ENCODE measurements at places on chromosomes 6 and 20.

DNA sequence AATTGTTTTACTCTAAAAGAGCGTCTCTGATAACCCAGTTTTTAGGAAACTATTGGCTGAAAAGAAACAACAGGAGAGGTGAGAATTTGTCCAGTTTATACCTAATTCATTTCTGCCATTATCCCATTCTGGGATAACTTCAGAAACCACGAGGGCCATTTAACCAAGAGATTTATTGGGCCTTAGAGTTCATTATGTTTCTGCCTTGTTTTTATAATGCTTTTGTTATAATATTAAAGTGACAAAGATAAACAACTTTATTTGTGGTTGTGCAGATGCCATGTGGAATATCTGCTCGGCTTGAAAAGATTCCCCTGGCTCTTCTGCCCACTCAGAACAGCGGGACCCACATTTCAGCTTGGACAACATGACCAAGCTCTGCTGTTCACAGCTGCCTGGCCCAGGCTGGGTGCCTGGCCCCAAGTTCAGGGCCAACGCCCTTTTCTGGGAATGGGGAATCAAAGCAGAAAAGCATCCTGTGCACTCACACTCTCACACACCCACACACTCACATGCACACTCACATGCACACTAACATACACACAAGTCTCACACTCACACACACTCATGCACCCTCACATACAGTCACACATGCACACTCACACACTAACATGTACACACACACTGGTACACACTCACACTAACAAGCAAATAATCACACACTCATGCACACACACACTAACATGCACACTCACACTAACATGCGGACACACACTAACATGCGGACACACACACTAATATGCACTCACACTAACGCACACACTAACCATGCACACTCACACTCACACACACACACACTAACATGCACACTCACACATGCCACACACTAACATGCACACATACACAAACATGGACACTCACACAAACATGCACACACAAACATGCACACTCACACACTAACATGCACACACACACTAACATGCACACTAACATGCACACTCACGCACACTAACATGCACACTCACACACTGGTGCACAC lies 86.7 kb upstream of the NEDD9 start:
- no peak for DNase-seq

DNA sequence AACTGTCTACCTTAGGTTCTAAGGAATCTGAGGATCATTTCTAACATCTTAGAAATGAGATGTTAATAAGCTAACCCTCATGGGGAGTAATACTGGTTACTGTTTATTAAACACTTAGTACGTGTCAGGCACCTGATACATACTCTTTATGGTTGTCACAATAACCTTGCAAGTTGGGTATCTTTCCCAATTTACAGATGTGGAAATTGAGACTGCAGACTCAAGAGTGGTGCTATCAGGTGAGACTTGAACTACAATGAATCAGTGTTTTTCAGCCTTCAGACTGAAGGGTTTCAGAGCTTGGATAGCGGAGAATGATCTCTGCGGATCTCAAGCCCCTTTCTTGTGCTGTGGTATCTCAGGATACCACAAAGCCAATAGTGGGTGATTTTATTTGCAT lies 27.0 kb downstream of the ELOVL2 start:
- no peak for DNase-seq

DNA sequence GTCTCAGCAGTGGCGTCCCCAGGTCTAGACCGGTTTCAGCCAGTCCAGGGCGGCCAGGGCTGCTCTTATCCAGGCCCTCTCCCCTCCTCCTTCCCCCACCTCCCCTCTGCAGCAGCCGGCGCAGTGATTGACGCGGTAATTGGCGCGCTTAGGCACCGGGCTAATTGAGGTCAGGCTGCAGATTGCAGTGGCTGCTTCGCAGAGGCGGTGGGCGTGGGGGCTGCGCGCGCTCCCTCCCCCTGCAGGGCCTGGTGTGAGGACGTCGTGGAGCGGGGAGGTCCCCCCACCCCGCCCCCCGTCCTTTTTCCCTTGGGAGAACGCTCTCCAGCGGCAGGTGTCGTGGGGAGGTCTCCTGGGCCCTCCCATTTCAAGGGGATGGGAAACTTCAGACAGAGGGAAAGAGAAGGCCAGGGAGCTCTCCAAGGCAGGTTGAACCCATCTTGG lies 70.4 kb upstream of the BLCAP start:
- DNase-seq, result no peak

DNA sequence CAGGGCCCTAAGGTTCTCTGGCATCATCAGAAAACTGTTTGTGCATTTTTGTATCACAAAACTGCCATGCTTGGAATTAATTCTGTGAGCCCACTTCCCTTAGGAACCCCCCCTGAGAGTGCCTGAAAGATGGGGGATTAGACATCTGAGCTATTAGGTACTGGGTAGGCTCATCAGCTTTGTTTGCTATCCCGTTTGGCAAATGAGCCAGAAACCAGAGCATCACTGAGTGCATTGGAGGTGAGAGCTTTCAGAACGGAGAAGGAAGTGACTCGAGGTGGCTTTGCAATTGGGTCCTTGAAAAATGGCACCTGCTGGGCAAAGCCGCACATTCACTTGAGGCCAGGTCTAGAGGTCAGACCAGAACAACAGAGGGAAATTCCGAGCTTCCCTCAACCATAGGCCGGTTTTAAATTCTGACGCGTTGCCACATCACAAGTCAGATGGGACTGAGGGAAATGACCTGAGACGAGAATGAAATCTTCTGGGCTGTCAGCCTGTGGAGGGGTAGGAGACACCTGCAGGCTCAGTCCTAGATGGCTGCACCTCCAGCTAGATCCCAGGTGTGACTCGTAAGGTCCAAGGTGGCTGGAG lies 8.4 kb upstream of the GLP1R start:
- DNase-seq, result no peak

DNA sequence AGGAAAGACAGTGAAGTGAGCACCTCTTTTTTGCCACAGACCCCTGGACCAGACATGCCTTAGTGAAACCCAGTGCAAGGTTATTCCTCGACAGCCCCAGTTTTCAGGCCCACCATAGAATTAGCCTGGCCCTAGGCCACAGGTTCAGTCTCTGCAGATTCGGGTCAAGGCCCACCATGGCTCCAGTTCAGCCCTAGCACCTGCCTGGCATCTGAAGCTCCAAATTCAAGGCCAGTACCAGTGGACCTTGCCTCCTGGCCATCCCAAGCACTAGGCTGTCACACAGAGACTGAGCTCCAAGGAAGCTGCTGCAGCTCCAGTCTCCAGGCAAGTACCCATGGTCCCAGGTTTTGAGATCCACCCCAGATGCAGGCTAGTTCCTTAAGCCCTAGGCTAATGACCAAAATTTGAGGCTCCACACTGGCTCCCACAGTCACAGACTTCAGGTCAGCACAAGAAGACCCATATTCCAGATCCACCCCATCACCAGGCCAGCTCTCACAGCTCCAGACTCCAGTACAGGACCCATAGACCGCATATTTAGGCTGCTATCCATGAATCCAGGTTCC lies 877.5 kb upstream of the ADGRB3 start:
- DNase-seq, result no peak

GRCh38 chr20:45518282-45518681 lies 2.9 kb upstream of the SPINT3 start:
- no peak for DNase-seq

- no peak for DNase-seq
Observed at GRCh38 chr6:12761376-12762115, 45.0 kb downstream of the PHACTR1 start.

DNA sequence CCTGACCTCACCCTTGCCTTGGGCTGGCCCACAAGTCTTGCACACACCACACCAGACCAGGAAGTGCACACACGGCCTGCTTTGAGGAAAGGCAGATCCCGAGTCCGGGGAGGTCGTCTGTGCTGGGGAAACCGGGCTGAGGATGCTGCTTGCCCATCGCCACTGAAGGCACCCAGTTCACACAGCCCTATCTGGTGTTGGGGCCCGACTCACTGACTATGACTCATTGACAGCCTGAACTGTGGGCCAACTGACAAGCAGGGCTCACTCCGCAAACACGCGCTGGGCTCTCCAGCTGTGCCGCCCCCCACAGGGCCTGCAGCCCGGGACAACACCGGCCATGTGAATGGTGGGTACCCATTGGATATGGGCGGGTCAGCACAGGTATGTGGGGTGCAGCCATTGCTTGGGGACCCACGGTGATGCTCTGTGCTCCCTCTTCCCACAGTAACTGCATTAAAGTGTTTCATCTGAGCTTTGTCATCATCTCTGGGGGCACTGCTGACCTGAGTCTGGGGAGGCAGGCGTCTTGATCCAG lies 1.6 kb downstream of the SAMD10 start:
- no peak for DNase-seq

DNA sequence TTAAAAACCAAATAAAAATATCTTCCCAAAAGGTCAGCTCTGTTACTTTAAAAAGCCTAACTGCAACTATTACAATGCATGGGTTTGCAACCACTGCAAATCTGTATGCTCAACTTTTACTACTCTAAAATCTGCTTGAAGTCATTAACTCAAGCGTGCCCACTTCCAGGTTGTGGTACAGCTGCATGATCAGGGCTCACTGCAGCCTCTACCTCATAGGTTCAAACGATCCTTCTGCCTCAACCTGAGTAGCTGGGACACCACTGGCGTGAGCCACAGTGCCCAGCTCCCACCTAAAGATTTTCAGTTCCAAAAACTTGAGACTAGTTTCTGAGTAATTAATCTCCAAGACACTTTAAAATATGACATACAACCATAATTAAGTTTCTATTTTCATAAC lies 8.2 kb downstream of the DIDO1 start:
- no peak for DNase-seq

GRCh38 chr20:10381477-10381876 lies 52.5 kb downstream of the MKKS start:
- no peak for DNase-seq

- no peak for DNase-seq
Observed at GRCh38 chr6:125950293-125950692, 6.3 kb upstream of the HINT3 start.

DNA sequence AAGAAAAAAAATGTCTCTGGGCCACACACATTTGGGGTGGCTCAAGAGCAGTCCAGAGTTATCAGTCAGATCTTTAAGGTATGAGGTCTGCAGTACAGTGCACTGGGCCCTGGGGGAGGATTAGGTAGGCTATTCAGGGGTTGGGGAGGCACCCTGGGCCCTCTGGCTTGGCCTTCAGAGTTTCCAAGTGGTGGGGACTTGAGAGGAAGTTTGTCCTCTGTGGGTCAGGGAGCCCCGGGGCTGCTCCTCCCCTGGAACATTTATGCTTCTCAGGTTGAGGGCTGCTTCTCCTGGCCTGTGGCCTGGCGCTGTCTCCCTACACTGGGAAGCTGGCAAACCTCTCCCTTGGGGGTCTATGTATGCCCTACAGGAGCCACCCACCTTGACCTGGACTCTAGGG lies 46.0 kb downstream of the PTK7 start:
- no peak for DNase-seq

DNA sequence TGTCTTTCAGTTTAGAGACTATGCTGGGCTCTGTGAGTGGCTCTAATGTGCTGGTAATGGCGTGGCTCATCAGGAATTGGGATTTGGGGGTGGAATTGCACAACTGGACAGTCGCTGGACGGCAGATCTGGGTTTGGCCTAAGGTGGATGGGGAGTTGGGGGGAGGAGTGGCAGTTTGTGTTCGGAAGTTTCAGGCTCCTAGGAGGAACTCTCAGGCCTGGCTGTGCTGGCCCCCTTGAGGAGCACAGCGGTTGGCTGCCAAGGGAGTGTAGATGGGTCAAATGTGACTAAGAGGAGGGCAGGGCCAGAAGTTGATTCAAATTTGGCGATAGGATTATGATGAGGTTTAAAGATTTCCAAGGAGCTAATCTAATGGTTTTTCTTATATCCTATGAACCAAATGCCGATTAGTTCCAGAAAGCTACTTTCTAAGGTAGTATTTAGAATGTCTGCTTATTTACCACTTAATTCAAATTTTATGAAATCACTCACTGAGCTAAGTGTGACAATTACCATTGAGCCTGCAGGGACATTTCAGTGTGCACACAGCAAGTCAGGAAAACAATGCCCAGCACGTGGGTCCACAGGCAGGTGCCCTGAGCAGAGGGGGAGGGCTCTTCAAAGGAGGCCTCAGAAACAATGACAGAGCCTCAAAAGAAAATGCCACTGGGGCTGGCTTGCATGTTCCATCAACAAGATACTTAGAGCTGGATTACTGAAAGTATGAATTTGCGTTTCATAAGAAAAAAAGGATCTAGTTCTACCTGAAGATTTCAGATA lies 111.0 kb downstream of the GJA10 start:
- no peak for DNase-seq

- DNase-seq, result no peak
Observed at GRCh38 chr6:148513145-148514071, 170.8 kb downstream of the SASH1 start.

- no peak for DNase-seq
Observed at GRCh38 chr6:75201901-75202672, 3.8 kb downstream of the COL12A1 start.

GRCh38 chr6:84332139-84333034 lies 104.9 kb upstream of the CEP162 start:
- no peak for DNase-seq

DNA sequence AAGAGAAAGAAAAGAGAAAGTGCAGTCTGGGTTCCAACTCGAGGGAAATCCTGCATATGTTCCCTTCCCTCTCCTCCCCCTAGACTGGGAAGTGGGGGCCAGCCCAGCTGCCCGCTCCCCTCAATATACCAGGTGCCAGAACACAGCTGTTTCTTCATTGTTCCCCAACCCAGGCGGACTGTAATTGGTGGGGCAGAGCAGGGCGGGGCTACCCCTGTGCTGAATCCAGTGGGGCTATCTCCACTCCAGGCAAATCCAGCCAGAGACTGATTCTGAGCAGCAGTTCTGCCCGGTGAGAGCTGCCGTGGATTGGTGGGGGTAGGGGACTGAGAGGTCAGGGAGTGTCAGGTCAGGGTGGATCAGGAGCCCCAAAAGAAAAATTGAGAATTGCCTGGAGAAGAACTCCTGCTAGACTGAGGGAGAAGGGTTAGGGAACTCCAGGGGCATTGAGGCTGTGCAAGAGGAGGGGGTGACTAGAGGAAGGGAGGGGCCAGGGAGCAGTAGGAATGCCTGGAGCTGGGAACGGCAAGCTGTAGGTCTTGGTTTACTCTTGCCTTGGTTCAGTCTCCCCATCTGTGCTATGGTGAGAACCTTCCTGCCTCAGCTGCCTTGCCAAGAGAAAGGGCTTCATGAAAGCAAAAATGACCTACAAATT lies at the start of gene MYMX:
MYMX (plus strand) TSS at position 250 of the 655 bp plus-strand sequence. CDS start 546 bp downstream, outside the sequence.
- DNase-seq, result no peak

DNA sequence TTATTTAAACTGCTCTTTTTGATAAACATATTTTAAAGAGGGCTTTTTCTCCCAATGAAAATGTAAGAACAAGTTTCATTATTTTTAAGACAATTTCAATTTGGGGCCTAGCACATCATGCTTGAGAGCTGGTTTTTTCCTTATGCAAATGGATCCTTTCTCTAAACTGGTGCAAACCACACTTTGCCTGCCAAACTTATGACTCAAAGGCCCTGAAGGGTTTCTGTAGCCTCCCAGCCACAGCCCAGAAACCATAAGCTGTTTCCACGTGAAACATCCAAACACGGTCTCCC lies 451 bp upstream of the HSF2 start:
- no peak for DNase-seq

GRCh38 chr20:33646191-33646590 lies 15.9 kb upstream of the C20orf144 start:
- DNase-seq, result no peak

GRCh38 chr20:48820649-48820973 lies 7.2 kb downstream of the PREX1 start:
- no peak for DNase-seq

- peak; percentile 26 for DNase-seq
Observed at GRCh38 chr6:101114703-101115102, 233.6 kb upstream of the ASCC3 start.

GRCh38 chr6:166411721-166412151 lies 29.0 kb upstream of the MPC1 start:
- no peak for DNase-seq

- no peak for DNase-seq
Observed at GRCh38 chr6:81262656-81263055, 489.8 kb downstream of the TENT5A start.
